PC-9 (cell line): ENCODE measurements at places on chromosomes 6 and 20. TPM values are rescaled to one million over a fixed set of nuclear protein-coding genes. Genes with fewer than 3 reads are reported as not detected.

TMEM244 gene
- not detected in 2 replicates for total RNA-seq

PLG gene
- total RNA-seq: not detected in 2 replicates

NFATC2 gene
- 6.3 and 6.8 TPM in 2 replicates for total RNA-seq

GMNN gene
- 53.1 and 54.8 TPM in 2 replicates for total RNA-seq

RBM24 gene
- total RNA-seq: 0.72 and 0.85 TPM in 2 replicates

TNXB gene
- total RNA-seq: 15.1 and 22.1 TPM in 2 replicates

FABP7 gene
- not detected in 2 replicates for total RNA-seq

NRSN1 gene
- not detected in 2 replicates for total RNA-seq

BPIFA1 gene
- total RNA-seq: not detected in 2 replicates

TFAP2B gene
- total RNA-seq: not detected in 2 replicates

VGLL2 gene
- total RNA-seq: not detected in 2 replicates

GMPR gene
- total RNA-seq: 2.0 and 2.4 TPM in 2 replicates

SNRNP48 gene
- 18.6 and 21.7 TPM in 2 replicates for total RNA-seq

PLA2G7 gene
- total RNA-seq: 0.68 and 0.98 TPM in 2 replicates

VSX1 gene
- 0.65 and 1.5 TPM in 2 replicates for total RNA-seq

SLC22A2 gene
- not detected in 2 replicates for total RNA-seq

RSPO3 gene
- total RNA-seq: not detected in 2 replicates

ARMH2 gene
- total RNA-seq: not detected in 2 replicates

TP53RK gene
- 9.9 and 10.4 TPM in 2 replicates for total RNA-seq

MOG gene
- total RNA-seq: not detected in 2 replicates

PTCRA gene
- not detected in 2 replicates for total RNA-seq

FAM83C gene
- not detected in 2 replicates for total RNA-seq

ADA gene
- total RNA-seq: 28.2 and 32.9 TPM in 2 replicates

TOP1 gene
- 39.1 and 55.8 TPM in 2 replicates for total RNA-seq

PACSIN1 gene
- 5.0 and 6.4 TPM in 2 replicates for total RNA-seq

SUMO4 gene
- 1.8 TPM in 2 replicates for total RNA-seq

DUSP15 gene
- not detected in 2 replicates for total RNA-seq

ADGRF5 gene
- 23.1 and 40.0 TPM in 2 replicates for total RNA-seq

TCP11 gene
- not detected in 2 replicates for total RNA-seq
